ENCODE measurements at places on chromosomes 5 and 9. TPM values are rescaled to one million over a fixed set of nuclear protein-coding genes. Genes with fewer than 3 reads are reported as not detected.

Gene ZNF483
- 7.3 TPM for total RNA-seq

Gene ZDHHC12
- total RNA-seq: 102 TPM

Gene NOL6
- 15.5 TPM for total RNA-seq

GRCh38 chr9:135552021-135552697, 6.2 kb downstream of the OBP2A start:
- DNase-seq: no peak

GRCh38 chr5:141790630-141791029, 87.6 kb downstream of the PCDH1 start:
- DNase-seq: no peak

- no peak for DNase-seq
These were observed 125.2 kb downstream of the FSTL4 start for GRCh38 chr5:133487093-133487492.

- DNase-seq: no peak
These were observed 1737.2 kb downstream of the MAT2B start for GRCh38 chr5:165242646-165243045.

GRCh38 chr9:117375956-117376355, 38.9 kb downstream of the ASTN2 start:
- DNase-seq: no peak

GRCh38 chr5:59001154-59001553, 418.3 kb downstream of the RAB3C start:
- no peak for DNase-seq

- no peak for DNase-seq
These were observed 152.5 kb upstream of the RAI14 start for GRCh38 chr5:34503379-34504253.

GRCh38 chr5:132010989-132011621, 353 bp downstream of the ACSL6 start:
- no peak for DNase-seq

All from PC-9 (cell line).